Left ventricle myocardium superior (tissue), 1 donor: ENCODE measurements at places on chromosomes 7 and 10.

GRCh38 chr10:91944880-91945630 is 21.5 kb downstream of the BTAF1 start:
- DNase-seq: no peak

- DNase-seq: no peak
Measured at GRCh38 chr10:113683300-113683699, 3.6 kb downstream of the CASP7 start.

DNA sequence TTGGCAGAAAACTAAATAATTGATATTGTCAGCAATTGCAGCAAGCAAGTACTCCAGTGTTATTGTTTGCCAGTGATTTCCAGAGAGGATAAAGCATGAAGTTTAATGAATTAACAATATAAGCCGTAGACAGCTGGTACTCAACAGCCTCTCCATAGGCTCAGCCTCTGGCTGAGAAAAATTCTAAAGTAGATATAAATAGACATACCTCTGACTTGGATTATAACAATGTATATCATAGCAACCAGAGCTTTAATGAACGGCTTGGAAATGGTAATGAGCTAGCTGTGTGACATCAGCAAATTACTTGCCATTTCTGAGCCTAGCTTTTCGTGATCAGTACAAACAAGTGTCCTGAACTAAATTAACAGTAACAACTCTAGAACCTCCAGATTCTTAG is 1055.4 kb upstream of the AUTS2 start:
- no peak for DNase-seq

- no peak for DNase-seq
Measured at GRCh38 chr7:96034940-96035727, 262.8 kb downstream of the DYNC1I1 start.
